ENCODE measurements at places on chromosomes 3 and 15. TPM values are rescaled to one million over a fixed set of nuclear protein-coding genes. Genes with fewer than 3 reads are reported as not detected.
A peak's percentile ranks its signal among the peaks of the same experiment; 100 is the strongest.

- H3K36me3 ChIP-seq = no peaks in the 10 kb centered on the region
- H3K27me3 ChIP-seq = peaks cover 3% of the 10 kb centered on the region
- H3K4me1 ChIP-seq = peaks cover 2% of the 10 kb centered on the region
- H3K27ac ChIP-seq = no peak overlapping the region
These were observed 169.0 kb upstream of the IL12A start for GRCh38 chr3:159819676-159820075.

Gene CPEB1
- total RNA-seq = not detected

Gene SH2D7
- total RNA-seq = not detected

Gene DCLK3
- total RNA-seq = not detected

DNA sequence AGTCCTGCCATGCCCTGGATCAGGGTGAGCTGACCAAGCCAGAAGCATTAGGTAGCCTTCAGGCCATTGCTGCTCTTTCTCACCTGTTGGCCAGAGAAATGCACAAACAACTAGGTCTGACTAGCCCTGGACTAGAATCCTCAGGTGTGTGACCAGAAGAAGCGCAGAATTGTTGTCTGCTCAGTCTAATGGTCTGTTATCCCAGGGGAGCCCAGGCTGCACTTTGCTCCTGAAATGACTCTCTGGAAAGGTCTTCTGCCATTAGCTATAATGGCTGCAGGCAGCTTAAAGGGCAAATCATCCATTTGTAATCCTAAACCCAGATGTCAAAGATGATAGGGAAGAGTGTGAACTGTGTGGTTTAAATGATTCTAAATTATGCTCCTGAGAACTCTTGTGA, 246.1 kb downstream of the NFKBIZ start:
- peak overlapping the region; percentile 22 for H3K27ac ChIP-seq
- no peaks in the 10 kb centered on the region for H3K36me3 ChIP-seq
- peaks cover 15% of the 10 kb centered on the region for H3K4me1 ChIP-seq
- H3K4me3 ChIP-seq = no peak overlapping the region
- H3K27me3 ChIP-seq = no peaks in the 10 kb centered on the region

DNA sequence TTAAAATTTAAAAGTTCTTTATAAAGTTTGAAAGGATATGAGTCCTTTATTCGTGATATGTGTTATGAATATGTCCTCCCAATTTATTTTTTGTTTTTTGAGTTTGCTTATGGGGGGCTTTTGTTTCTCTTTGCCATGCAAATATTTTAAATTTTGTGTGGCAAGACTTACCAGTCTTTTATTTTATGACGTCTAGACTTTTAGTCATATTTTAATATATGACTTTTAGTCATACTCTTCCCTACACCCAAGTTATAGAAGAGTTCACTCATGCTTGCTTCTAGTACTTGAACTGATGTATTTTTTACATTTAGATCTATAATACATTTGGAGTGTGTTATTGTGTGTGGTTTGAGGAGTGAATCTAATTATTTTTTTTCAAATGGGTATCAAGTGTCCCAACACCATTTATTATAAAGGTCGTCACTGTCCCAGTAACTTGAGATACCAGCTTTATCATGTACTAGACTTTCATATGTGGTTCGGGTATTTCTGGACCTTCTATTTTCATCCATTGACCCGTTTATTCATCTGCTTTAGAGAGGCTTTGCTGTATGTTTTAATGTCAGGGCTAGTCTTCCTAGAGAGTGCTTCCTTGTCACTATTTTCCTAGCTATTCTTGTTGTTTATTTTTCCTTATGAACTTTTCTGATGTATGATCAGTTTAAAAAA, 755 bp downstream of the PARP15 start:
- H3K27me3 ChIP-seq = no peaks in the 10 kb centered on the region
- H3K4me3 ChIP-seq = peak overlapping the region; percentile 100
- peaks cover 82% of the 10 kb centered on the region for H3K4me1 ChIP-seq
- peak overlapping the region; percentile 100 for H3K27ac ChIP-seq

DNA sequence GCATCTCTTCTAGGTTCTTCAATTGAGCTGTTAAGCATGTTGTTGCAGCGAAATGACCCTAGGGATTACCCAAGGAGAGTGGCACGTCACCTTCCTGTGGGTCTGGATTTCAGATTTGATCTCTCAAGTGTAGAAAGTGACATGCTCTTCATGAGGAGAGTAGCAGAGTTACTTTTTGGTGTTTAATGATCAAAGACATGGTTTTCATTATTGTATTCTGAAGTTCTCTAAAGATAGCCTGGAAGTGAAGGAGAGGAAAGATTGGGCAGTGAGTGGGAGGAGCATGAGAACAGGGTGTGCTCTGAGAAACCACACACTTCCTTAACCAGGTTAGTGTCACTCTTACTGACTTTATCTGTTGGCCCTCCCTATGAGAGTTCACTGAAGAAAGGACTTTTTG, 153.6 kb downstream of the AKAP13 start:
- peak overlapping the region; percentile 87 for H3K27ac ChIP-seq
- H3K4me3 ChIP-seq = peak overlapping the region; percentile 63
- DNase-seq = no peak
- peaks cover 84% of the 10 kb centered on the region for H3K4me1 ChIP-seq

GRCh38 chr3:177351206-177351605, 153.9 kb upstream of the TBL1XR1 start:
- peaks cover 82% of the 10 kb centered on the region for H3K4me1 ChIP-seq
- peak overlapping the region; percentile 95 for H3K27ac ChIP-seq
- DNase-seq = no peak
- no peaks in the 10 kb centered on the region for H3K36me3 ChIP-seq
